Dermis blood vessel endothelial cell (primary cell): ENCODE measurements at places on chromosomes 4 and X.

DNA sequence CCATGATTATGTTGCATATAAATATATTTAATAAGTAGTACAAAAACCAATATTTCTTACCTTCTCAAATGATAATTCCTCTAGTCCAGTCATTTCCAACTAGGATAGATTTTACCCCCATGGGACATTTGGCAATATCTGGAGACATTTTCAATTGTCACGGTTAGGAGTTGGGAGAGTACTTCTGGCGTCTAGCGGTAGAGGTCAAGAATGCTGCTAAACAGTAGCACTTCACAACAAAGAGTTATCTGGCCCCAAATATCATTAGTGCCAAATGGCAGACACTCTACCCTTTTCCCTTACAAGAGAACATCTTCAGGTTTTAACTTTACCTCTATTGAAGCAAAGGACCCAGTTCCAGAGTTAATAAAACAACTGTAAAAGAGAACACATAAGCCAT, 168.1 kb downstream of the FAT4 start:
- DNase-seq: no peak

GRCh38 chr4:87051121-87051713, 116.4 kb downstream of the AFF1 start:
- DNase-seq: no peak

DNA sequence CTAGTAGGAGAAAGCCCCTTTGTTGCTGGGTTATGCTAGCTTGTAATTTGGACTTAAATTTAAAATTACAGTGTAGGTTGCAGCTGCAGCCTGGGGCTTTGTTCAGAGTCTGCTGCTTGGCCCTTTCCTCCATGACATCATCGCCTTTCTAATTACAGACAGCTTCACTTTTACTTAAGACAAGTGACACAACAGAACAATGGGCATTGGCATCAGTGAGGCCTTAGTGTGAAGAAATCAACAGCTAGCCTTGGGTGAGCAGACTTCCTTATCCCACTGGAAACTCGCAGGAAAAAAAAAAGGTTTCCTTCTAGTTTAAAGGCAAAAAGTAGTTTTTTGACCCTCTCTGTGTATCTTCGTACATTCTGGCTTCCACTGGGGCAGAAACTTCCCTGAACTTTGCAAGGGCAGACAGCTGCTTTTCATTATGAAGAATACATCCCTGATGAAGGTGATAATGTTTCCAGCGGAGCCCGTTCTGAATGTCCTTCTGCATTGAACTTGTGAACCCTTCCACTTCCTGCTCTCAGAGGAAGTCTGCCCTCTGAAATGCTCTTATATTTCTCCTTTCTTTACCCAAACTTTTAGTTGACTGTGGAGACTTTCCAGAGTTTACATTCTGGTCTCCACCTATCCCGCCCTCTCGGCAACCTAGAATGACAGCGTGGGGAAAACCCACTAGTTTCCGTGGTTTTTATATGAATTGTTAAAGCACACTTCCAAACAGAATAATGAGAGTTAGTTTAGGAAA, 123.2 kb upstream of the FAM9C start:
- peak; percentile 91 for DNase-seq

DNA sequence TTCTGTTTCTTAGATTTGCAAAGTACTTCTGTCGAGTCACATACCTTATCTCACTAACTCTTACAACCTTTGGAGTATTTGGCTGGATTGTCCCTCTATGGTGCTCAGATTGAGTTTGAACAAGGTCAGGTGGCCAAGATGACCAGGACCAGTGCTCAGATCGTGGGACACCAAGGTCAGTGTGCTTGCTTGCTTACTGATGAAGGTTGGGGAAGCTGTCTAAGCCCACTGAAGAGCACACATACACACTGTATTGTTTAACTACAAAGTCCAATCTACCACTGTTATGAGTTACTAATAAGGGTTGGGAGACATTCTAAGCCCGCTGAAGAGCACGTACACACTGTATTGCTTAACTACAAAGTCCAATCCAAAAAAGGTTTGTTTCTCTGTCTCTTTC, 53.7 kb downstream of the TAB3 start:
- DNase-seq: no peak

DNA sequence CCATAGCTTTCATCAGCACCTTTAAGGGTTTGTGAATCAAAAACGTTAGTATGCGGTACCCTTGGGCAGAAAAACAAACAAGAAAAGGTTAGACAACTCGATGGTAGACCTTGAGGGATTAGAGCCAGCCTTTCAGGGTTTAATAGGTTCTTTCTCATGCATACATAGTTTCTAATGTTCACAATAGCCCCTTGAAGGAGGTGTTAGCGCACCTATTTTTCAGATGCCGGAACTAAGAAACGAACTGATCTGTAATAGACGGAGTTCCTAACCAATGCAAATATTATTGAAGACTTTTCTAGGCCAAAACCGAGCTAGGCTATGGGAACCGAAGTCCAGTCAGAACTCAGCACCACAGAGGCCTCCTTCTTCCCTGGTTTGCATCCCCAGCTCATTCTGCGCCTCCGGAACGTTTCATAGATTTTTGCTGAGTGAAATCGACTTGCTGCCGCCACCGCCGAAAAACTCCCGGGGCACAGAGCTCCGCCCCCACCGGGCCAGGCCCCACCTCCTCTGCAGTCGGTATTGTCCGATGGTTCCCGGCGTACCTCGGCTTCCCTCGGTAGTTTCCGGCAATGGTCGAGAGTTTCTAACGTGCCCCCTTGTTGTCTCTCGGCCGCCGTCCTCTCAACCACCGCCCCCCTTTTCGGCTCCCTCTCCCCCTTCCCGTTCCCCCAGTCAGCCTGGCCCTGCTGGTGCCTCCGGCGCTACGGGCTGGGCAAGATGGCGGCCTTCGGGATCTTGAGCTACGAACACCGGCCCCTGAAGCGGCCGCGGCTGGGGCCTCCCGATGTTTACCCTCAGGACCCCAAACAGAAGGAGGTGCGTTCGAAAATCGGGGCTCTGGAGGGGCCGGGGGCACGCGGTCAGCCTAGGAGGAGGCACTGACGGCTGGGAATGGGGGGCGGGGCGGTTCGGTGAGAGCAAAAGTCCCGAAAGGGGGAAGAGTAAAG, at the start of gene MED12:
Gene MED12, plus strand, starts transcription at position 565 of the 953 bp plus-strand sequence. Its CDS starts 159 bp downstream, at position 724.
- peak; percentile 77 for DNase-seq

DNA sequence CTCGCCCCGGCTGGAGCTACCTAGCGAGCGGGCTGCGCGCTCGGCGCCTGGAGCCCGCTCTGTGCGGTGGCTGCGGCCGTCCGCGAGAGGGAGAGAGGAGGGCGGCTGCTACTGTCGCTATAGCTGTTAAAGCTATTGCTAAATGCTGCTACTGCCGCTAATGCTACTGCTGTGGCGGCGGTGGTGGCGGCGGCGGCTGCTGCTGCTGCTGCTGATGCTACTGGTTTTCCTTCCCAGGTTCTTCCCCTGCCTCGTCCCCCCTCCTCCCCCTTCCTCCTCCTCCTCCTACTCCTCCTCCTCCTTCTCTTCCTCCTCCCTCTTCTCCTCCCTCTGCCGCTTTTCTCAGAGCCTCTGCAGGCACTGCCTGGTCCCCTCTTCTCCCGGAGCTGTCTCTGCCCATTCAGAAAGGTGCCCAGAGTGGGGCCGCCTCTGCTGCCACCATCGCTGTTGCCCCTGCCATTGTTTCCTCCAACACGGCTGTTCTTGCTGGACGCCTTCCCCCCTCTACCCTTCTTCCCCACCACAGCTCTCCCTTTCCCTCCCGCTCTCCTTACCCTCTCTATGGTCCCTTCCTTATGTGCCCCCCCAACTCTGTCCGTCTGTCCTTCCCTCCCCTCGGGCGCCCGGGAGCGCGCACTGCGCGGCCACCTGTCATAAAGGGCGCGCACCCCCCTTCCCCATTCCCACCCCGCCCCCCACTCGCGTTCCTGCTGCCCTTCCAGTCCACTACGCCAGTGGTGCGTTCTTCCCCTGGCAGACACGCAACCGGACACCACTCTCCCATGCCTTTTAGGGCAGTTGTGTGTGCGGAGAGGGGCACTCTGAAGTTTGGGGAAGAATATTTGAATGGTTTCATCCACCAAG, at the start of gene NEXMIF:
Gene NEXMIF, minus strand, starts transcription at position 228 of the 864 bp plus-strand sequence.
- peak; percentile 31 for DNase-seq

GRCh38 chr4:4594285-4594920, 52.6 kb upstream of the STX18 start:
- DNase-seq: no peak

GRCh38 chrX:9231491-9231890, 197.6 kb upstream of the FAM9B start:
- no peak for DNase-seq

DNA sequence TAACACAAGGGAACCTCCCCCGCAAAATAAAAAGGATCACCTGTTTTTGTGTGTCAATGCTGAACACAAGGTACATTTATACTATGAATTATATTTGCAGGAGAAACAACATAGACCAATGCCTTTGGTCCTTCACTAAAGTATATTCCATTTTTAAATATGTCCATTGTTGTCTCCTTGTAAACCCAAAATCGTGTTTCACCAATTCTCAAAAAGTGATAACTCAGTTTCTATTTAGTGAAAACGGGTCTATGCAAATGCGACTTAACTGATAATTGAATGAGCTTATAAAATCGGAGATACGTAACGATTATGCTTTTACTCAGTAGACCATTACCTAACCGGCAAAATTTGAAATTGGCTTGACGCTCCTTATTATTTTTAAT, 2.1 kb downstream of the BRWD3 start:
- DNase-seq: peak; percentile 5

DNA sequence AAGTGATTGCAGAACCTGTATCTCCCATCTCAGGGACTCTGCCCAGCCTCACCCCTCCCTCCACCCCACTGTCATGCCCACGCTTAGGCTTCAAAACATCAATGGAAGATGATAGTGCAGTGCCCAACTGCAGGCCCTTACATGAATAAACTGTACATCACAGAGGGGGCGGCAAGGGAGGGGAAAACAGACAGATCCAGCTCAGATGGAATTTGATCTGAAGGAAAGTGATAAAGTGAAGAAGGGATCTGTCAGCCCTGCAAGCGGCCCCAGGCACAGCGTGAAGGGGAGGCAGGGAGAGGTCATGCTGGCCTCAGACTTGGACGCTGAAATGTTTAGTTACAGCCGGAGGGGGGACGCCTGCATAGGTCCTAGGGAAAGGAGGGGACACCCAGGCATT, 38.5 kb downstream of the GYG2 start:
- no peak for DNase-seq

DNA sequence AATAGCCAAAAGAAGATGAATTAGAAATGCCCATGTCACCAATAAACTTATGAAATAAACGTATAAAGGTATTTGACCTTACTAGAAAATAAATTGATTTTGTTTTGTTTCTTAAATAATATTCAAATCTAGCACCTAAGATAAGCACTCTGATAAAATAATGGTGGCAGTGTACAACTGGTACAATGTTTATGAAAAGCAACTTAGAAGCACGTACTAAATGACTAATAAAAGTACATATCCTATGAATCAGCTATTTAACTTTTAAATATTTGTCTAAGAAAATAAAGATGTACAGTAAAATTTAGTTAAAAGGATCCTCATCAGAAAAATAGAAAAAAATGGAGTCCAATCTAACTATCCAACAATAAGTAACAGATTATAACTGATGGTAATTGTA, 6.7 kb downstream of the MANBA start:
- DNase-seq: no peak

DNA sequence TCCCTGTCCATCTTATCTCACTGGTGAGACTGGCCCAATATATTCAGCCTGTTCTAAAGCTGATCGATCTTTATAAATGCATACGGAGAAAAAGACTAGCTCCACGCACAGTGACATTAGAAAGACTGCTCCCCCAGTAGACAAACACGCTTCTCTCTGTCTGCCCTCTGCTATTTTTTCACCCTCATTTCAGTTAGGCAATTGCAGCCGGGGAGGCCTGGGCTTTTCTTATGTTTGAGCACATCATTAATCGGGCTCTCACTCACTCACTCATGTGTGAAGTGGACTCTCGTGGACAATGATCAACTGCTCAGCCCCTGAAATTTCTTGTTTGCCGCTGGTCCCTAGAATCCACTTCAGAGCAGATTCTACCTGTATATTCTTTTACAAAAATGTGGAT, 824.7 kb upstream of the TENM3 start:
- DNase-seq: no peak

DNA sequence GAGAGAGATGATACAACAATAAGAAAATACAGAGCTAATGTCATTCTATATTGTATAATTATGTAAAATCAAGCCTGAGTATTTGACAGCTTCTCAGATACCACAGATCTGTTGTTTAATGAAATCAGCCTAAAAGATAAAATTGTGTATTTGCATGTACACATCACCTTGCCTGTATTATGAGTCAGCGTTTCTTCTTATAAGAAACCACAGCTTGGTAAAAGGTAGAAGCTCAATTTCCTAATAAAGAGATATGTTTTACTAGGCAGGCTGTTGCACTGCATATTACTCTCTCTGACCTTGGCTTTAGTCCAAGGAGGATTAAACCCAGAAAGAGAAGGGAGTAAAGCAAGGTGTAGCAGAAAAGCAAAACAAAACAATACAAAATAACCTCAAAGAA, 121.3 kb downstream of the PPARGC1A start:
- DNase-seq: no peak

DNA sequence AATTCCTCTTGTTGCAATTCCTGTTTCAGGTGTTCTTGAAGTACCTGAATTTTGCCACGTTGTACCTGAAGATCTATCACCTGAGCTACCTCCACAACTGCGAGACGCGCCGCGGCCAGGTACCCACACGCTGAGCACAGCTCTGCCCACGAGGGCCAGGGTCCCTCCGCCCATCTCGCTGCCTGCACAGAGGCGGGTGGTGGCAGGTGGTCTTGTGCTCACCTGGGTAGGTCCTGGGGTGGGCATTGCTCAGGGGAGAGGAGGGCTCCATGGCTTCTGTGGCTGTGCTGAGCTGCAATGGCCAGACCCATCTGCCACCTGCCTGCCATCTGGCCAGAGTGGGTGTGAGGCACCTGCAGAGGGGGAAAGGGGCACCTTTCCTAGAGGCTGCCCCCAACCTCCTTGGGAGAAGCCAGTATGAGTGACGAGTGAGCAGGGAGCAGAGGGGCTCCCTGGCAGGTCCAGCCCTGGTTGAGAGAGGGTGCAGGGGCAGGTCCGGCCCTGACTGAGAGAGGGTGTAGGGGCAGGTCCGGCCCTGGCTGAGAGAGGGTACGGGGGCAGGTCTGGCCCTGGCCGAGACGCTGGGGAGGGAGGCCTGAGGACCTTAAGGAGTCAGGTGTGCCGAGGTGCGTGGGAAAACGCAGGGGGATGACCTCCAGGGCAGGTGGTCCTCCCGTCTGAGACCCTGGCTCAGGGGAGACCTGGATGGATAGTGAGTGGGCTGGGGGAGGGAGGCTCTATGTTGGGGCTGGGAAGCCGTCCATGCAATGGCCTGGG, 10.7 kb downstream of the PDE6B start:
- DNase-seq: no peak

DNA sequence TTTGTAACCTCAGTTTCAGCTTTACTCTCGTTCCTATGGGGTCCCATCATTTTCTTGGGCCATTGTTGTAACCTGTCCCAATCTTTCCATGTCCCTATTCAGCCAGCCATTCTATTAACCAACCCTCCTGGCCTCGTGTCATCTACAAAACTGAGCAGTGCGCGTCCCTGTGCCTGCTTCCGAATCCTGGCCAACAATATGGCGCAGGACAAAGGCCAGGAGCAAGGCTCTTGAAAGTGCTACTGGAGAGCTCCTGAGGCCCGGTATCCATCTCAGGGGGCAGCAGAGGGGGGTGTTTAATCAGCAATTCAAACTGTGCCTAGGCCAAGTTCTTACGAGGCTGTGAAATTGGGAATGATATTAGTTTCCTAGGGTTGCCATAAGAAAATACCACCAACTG, 41.2 kb upstream of the APLN start:
- no peak for DNase-seq
